ENCODE measurements at places on chromosomes 7 and 10. TPM values are rescaled to one million over a fixed set of nuclear protein-coding genes. Genes with fewer than 3 reads are reported as not detected.
A peak's percentile ranks its signal among the peaks of the same experiment; 100 is the strongest.

- DNase-seq = no peak
Observed at GRCh38 chr10:6182454-6183098, 20.2 kb upstream of the PFKFB3 start.

The RAMP3 gene
- total RNA-seq = not detected

The ANKRD2 gene
- total RNA-seq = not detected

GRCh38 chr7:123643495-123644441 is 11.9 kb upstream of the LMOD2 start:
- no peak for DNase-seq

- DNase-seq = no peak
Observed at GRCh38 chr7:40833191-40833887, 698.5 kb downstream of the SUGCT start.

GRCh38 chr7:41544241-41544640 is 158.6 kb downstream of the INHBA start:
- DNase-seq = no peak

DNA sequence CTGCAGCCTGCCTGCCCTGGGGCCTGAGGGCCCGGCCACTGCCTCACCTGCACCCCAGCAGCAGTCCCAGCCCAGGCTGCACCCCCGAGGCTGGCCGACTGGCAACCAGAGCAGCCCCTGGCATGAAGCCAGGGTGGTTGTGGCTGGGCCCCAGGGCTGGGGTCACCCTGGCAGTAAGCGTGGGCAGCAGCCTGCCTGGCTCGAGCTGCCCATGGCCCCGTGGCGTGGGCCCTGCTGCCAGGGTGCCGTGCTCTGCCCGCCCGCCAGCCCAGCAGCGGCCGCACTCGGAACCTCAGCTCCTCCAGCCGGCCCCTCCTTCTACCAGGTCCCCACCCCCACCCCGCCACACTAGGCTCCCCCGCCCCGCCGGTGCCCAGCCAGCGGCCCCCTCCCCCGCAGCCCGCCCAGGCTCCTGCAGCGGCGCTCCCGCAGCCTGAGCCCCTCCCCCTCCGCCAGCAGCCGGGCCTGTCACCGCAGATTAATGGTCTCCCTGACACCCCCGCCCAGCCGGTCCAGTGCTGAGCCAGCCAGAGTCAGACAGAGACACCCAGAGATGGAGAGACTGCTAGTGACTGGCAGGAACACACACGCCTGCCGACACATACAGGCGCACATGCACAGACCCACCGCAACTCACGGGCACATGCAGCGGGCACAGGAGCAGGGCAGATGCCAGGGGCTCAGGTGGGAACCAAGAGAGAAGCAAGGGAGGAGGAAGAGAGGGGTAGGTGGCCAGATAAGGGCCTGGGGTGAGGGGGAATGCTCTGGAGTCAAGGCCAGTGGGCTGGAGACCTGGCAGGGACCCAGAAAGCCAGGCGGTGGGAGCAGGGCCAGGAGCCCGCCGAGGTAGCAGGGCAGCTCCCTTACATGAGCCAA is 22.4 kb downstream of the KCNH2 start:
- DNase-seq = no peak

The ITGA8 gene
- total RNA-seq = 6.9 TPM

DNA sequence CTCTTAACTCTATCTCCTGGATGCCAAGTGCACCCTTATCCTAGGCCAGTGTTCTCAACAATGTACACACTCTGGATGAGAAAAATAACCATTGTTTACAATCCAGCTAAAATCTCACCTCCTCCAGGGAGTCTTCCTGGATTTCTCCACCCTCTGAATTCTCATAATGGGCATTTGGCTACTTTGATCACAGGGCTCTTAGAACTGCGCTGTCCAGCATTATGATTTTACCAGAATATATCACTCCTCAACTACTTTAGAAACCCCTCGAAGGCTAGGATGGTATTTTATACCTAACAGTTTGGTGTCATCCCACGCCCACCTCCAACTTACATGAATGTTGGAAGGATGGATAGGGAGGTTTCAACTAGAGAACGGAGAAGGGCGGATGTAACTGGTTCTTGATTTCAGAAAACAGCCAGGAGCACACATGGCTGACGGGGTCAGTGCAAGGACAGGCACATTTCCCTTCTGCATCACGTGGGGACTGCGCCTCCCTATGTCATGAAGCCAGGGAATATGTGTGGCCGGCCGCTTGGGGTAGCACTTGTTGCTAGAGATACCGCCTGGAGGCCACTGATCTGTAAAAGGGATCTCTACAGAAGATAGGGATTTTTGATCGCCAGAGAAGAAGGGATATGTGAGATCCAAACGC is 1.2 kb upstream of the ATP6V0E2 start:
- peak; percentile 84 for DNase-seq

The SFTPA2 gene
- not detected for total RNA-seq

- DNase-seq = no peak
Observed at GRCh38 chr7:151470711-151471110, 30.8 kb upstream of the CRYGN start.

DNA sequence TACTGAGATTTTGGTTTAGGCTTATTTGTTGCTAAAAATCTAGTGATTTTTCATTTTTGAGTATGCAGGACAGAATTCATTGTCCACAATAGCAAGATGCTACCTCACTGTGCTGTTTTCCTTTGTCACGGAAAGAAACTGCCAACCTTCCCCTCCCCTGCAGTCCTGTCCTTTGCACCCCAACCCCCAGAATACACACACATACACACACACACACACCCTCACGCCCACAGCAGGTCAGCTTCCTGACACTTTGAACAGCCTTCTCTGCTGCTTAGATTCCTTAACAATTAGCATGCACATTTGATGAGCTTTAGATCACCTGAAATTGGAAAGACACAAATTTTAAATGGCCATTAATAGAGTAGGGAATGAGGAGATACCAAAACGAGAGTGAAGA is 32.1 kb downstream of the ARMC3 start:
- no peak for DNase-seq

The THSD7A gene
- 2.0 TPM for total RNA-seq

- no peak for DNase-seq
Observed at GRCh38 chr10:126302476-126302756, 85.9 kb downstream of the ADAM12 start.

The SLK gene
- total RNA-seq = 44.0 TPM

DNA sequence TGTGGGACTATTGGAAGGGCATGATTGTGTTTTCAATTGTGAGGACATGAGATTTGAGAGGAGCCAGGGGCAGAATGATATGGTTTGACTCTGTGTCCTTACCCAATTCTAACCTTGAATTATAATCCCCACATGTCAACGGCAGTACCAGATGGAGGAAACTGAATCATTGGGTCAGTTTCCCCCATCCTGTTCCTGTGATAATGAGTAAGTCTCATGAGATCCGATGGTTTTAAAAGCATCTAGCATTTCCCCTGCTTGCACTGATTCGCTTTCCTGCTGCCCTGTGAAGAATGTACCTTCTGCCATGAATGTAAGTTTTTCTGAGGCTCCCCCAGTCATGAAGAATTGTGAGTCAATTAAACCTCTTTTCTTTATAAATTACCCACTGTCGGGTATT is 1367.1 kb downstream of the XPNPEP1 start:
- DNase-seq = no peak

DNA sequence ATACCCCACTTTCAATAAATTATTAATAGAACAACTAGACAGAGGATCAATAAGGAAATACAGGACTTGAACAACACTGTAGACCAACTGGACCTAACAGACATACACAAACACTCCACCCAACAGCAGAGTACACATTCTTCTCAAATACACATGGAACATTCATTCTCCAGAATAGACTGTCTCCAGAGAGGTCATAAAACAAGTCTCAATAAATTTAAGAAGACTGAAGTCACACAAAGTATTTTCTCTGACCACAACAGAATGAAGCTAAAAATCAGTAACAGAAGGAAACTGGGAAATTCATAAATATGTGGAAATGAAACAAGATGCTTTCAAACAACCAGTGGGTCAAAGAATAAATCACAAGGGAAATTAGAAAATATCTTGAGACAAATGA is 119.8 kb downstream of the SMURF1 start:
- no peak for DNase-seq

- DNase-seq = peak; percentile 93
Observed at GRCh38 chr7:32942415-32943251, 14.6 kb upstream of the FKBP9 start.

GRCh38 chr7:42494199-42494710 is 257.2 kb upstream of the GLI3 start:
- DNase-seq = no peak

- DNase-seq = no peak
Observed at GRCh38 chr10:133123746-133124356, 36.1 kb downstream of the ADGRA1 start.

The LHFPL3 gene
- total RNA-seq = not detected

The AKR1B1 gene
- total RNA-seq = 59.4 TPM

The PRR15 gene
- total RNA-seq = 0.73 TPM

- no peak for DNase-seq
Observed at GRCh38 chr7:152340161-152340560, 95.6 kb downstream of the KMT2C start.

DNA sequence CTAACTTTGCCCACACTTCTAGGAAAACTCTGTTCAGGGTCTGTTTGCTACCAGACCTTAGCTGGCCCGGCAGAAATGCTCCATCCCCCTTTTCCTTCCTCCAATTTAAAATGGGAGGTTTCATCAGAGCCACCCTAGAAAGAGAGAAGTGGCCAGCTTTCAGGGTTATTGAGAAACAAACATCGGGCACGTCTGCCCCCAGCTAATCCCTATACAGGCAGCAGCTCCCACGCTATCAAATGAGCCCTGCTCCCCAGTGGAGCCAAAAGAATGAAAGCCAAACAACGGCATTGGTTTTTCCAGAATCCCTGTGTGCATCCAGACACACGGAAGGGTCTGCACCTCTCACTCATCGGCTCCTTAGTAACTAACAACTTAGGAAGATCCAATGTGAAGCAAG is 132.5 kb downstream of the GRID1 start:
- DNase-seq = no peak

The NACAD gene
- 9.6 TPM for total RNA-seq

The PLCE1 gene
- 7.0 TPM for total RNA-seq

GRCh38 chr10:129278686-129279085 is 188.4 kb upstream of the MGMT start:
- DNase-seq = no peak

DNA sequence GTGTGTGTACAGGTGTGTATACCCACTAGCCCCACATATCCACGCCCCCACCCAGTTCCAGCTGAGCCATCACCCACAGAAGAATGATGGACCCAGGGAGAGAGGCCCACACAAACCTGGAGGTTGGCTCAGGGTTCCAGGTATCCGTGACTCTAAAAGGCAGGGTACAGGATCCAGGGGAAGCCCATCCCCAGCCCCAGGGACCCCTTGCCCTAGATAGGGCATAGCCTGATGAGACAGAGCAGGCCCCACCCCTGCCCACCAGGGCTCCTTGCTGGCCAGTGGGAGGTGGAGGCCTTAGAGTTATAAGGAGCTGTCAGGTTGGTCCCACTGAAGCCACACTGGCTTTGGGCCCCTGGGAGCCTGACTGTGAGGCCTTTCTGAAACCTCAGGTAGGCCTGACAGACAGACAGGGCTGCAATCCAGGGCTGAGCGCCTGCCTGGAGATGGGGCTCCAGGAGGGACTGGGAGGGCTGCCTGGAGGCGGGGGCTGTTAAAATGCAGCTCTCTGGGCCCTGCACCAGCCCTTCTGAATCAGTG is 93.5 kb downstream of the WDR11 start:
- no peak for DNase-seq

DNA sequence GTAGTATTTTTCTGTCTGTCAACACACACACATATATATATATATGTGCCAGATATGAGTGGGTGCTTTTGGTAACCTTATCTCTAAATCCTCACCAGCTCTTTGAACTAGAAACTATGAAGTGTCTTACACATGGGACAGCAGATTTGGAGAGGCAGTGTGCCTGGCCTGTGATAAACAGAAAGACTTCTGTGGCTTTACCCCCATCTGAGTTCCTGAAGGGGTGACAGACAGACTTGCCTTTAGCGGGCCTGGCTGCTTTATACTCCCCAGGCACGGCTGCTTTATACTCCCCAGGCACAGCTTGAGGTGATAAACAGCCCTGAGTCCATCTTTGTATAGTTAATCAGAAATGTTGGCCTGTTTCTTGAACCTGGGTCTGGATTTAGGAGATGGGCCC is 5.6 kb downstream of the BAG3 start:
- no peak for DNase-seq

DNA sequence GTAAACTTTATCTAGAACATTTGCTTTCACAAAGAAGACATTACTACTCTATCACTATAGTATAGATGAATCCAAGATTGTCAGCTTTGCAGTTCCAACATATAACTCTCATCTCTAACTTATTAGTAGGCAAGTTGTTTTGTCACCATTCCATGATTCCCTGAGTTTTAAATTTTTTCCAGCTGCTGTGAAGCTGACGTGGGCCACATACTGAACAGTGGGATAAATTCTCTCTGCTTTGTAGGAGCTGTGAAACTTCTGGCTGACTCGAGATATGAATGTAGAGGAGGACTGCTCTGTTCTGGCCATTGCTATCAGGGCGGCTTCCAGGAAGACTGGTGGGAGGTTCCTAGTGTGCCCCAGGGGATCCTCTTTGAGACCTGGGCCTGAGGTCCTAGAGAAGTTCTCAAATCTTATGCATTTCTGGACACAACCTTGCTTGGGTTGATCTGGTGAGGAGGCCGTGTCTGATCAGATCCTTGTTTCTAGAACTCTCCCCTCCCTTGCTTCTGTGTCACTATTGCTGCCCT is 58.0 kb downstream of the LSMEM1 start:
- no peak for DNase-seq

The GPER1 gene
- total RNA-seq = 3.0 TPM

DNA sequence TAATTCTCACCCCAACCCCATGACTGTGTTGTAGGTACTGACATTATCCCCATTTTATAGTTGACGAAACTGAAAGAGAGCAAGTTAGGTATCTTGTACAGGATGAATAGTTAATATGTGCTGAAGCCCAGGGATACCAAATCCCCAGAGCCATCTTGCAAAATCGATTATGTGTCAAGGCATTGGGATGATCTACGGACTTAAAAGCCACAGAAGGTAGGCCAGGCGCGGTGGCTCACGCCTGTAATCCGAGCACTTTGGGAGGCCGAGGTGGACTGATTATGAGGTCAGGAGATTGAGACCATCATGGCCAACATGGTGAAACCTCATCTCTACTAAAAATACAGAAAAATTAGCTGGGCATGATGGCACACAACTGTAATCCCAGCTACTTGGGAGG is 242.4 kb upstream of the RHOBTB1 start:
- no peak for DNase-seq

- peak; percentile 53 for DNase-seq
Observed at GRCh38 chr7:4040109-4040928, 641.8 kb upstream of the FOXK1 start.

DNA sequence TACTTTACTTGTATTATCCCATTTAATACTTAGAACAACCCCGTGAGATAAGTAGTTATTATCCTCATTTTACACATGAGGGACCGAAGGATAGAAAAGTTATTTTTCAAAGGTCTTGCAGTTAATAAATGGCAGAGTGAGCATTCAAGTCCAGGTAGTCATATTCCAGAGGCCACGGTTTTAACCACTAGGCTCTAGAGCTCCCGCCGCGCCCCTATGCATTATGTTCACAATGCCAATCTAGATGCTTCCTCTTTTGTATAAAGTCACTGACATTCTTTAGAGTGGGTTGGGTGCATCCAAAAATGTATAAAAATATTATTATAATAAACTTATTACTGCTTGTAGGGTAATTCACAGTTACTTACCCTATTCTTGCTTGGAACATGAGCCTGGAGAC is 11.4 kb upstream of the CFAP69 start:
- no peak for DNase-seq

The NEUROG3 gene
- total RNA-seq = not detected

- no peak for DNase-seq
Observed at GRCh38 chr10:35119378-35119777, 7.3 kb upstream of the CREM start.

- no peak for DNase-seq
Observed at GRCh38 chr10:102116656-102117055, 3.5 kb downstream of the LDB1 start.

All from osteocyte (in vitro differentiated cells).